ENCODE measurements at places on chromosomes 6 and 20.

DNA sequence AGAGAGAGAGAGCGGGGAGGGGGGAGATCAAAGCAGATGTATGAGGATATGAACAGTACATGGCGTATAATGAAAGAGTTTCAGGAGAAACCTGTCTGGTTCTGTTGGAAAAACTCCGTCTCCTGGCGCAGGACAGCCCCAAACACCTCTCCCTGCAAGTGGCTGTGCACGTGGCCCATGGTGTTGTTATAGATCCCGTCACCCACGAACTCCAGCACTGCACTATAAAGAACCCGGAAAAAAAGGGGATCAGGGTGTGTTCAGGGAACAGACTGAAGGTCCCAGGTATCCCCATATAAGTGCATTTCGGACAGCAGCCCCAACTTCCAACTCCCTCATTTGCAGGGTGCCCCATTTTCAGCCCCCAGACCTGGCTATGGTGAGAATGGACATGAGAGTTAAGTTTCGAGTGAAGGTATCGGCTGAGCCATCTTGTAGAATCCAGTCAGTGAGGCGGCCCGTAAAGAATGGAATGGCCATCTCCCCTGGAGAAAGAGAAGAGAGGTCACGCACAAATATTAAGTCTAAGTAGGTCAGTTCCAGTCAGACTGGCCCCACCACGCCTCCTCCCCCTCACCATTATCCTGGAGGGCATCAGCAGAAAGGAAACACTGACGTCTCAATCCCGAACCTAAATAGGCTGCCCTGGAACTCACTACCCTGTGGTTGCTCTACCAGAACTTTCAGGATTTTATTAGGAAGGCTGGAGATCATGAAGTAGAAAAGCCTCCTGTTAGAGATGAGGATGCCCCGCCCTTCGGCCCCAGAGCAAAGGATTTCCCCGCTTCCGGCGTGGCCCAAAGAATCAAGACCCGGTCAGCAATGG, 1.3 kb downstream of the TAP1 start:
- DNase-seq, result no peak

DNA sequence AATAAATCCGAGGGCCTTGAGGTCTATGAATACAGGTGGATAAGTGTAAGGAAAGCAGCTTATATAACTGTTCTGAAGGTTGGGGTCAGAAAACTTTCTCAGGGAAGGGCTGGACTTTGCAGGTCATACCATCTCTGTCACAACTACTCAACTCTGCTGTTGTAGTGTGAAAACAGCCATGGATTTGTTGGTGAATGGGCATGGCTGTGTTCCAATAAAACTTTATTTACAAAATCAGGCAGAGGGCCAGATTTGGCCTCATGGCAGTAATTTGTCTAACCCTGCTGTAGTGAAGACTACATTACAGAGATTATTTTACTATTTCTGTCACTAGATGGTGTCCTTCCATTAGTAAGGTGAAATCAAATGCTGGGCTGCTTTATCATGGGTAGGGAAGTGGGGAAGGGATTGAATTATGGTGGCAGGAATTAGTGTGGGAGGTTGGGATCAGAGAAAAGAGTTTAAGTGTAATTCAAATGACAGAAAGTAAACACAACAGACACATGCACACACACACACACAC, 409.6 kb upstream of the CHD6 start:
- DNase-seq, result no peak

DNA sequence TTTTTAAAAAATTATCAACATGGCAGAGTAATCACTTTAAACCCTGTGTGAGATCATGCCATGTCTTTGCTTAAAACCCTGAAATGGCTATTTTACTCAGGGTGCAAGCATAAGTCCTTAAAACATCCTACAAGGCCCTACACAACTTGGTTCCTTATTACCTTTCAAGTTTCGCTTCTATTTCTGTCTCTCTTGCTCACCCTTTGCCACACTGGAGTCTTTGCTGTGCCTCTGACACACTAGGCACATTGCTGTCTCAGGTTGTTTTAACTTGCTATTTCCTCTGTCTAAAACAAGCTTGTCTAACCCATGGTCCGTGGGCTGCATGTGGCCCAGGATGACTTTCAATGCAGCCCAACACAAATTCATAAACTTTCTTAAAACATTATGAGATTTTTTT, 55.6 kb downstream of the KIAA0408 start:
- DNase-seq, result no peak

DNA sequence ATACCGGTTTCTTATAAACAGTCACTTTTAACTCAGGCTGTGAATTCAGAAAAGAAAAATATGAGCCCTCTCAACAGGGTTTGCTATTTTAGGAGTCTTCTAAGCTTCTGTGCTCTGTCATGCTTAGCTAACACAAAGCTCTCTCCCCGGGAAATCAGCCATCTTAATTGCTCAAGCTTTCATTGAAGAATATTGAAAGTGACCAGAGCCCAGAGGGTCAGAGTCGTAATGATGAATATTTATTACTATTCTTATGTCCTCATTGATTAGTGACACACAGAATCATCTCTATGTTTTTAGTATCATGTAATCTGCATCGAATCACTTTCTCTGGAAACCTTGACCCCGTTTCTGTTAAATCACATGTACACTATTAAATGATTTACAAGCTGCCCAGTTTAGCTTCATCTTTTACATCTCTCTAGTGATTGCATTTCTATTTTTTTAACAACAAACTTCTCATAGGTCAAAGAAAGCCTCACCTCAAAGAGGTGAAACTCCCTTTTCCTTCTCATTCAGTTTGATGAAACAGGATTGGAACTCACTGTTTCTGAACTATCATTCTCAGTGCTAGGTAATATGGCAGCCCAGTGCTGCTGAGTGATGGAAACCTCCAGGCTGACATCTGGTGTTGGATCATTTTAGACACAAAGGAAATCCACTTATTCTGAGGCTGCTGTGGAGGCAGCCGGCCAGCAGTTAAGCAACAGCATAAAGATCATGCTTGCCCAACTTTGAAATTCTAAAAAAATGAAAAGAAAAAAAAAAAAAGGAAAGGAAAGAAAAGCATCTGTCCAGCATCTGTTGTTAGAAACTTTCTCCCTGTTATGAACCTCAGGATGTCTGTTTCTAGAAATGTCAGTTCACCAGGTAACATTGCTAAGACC, 96.3 kb downstream of the RFPL4B start:
- DNase-seq, result no peak

GRCh38 chr6:32195902-32196681, 3.6 kb upstream of the GPSM3 start:
- peak; percentile 22 for DNase-seq

DNA sequence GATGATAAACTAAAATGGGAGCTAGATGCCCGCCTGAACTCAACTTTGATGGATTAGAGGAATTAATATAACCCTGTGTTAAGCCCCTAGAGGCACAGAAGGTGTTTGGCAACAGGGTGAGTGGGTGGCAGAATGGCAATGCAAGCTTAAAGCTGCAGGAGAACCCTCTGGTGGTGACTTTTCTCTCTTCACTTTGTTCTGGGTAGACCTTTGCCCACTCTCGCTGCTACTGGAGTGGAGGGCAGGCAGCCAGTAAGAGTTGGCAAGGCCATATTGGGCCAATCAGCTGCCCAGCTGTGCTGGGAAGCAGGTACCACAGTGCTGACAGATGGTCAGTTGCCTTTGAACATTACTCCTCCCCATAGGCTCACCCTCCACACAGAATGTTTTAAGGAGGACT, 468.2 kb downstream of the MMUT start:
- DNase-seq, result no peak

GRCh38 chr20:15476186-15476585, 1097.1 kb downstream of the KIF16B start:
- no peak for DNase-seq

GRCh38 chr20:33910056-33910455, 83.7 kb upstream of the RALY start:
- DNase-seq, result no peak

- no peak for DNase-seq
Observed at GRCh38 chr6:34138914-34139510, 6.9 kb downstream of the GRM4 start.

DNA sequence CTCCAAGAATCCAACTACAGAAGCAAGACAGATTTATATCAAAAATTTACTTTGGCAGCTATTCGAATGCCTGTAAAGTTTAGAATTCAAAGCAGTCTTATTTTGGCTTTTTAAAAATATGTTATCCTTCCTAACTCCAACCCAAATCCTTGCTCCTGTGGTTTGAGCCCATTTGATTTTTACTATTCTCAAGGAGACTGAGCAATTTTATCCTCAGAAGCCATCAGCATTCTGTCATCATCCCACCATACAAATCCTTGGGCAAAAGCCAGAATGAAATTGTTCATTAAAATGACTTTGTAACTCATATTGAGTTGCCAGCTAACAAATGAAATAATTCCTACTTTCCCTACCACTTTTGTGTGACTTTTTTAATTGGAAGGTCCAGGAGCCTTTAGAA, 392.8 kb downstream of the ADGRB3 start:
- DNase-seq, result no peak

DNA sequence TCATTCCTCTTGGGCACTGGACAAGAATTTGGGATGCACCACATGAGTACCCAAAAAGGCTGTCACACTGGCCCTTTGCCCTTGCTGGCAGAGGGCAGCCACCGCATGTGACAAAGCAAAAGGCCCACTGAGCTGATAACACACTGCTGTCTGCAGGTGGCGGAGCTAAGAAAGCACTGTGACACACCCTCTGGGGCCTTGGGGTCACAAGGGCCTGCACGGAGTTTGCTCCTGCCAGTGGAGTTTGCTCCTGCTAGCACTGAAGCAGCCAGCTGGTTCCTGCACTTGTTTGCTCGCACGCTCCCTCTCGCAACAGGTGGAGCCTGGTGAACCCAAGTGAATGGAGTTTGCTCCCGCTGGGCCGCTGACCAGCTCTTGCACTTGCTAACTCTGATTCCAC, 132.6 kb downstream of the LCA5 start:
- no peak for DNase-seq

DNA sequence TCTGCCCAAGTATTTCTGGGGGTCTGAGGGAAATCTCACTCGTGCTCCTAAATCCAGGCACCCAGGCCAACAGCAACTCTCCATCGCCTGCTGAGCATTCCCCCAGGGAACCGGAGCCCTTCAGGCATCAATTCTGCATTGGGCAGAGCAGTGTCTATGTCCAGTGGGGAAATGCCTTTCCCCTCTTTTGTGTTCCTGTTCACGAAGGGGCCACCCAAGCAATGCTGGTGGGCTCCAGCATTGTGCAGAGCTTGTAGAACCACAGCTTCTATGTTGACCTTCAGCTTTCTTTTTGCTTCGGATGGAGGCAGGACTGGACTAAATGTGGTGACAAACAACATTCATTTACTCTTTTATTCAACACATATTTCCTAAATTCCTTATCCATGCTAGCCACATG, 27.2 kb upstream of the DDR1 start:
- DNase-seq, result no peak

- no peak for DNase-seq
Observed at GRCh38 chr6:121896363-121896762, 460.9 kb downstream of the GJA1 start.

- DNase-seq, result no peak
Observed at GRCh38 chr20:43959920-43960227, 45.2 kb downstream of the TOX2 start.

DNA sequence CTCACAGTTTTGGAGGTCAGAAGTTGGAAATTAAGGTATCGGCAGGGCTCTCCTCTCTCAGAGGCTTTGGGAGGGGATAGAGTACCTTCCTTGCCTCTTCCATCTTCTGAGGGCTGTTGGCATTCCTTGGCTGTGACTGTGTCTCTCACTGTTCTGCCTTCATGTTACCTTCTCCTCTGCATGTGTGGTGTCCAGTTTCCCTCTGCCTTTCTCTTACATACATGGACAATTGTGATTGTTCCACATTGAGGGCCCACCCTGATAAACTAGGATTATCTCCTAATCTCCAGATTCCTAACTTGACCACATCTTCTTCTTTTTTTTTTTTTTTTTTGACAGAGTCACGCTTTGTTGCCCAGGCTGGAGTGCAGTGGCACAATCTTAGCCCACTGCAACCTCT, 72.1 kb upstream of the SPACA1 start:
- DNase-seq, result no peak

- DNase-seq, result no peak
Observed at GRCh38 chr6:134172706-134173365, 120.4 kb upstream of the SLC2A12 start.
